Natural killer cell (primary cell): ENCODE measurements at places on chromosomes 16 and 17.

DNA sequence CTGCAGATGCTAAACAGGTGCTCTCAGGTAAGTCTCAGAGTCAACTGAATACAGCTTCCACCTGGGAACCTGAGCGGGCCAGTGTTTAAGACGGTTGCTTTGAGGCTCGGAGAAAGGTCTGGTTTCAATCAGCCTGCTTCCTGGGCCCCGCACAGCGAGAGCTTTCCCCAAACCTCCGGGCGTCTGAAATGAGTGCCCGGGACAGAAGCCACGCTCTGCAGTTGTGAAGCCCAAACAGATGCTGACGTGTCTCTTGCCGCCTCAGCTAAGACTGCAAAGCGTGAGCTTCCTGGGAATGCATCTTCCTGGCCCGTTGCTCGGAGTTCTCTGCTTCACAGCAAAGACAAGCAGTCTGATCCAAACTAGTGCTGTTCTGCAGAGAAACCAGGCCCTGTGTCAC lies 36.7 kb downstream of the PLXDC1 start:
- H3K27ac ChIP-seq = no peak overlapping the region
- H3K27me3 ChIP-seq = no peaks in the 10 kb centered on the region
- H3K4me3 ChIP-seq = no peak overlapping the region
- no peaks in the 10 kb centered on the region for H3K36me3 ChIP-seq

DNA sequence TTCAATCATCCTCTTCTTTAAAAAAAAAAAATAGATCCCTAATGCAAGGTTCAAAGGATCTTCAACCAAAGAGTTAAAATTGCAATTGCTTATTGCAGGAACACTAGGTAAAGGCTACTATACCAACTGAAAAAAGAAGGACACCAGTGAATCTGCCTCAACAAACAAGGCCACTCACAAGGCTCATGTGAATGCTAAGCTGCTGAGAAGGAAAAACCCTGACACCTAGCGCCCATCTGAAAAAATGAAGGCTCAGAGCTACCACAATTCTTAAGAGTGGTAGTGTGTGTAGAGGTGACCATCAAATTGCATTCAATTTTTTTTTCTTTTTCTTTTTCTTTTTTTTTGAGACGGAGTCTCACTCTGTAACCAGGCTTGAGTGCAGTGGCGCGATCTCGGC lies 201.6 kb upstream of the C17orf78 start:
- no peaks in the 10 kb centered on the region for H3K27me3 ChIP-seq
- no peak for DNase-seq
- no peaks in the 10 kb centered on the region for H3K4me1 ChIP-seq
- H3K27ac ChIP-seq = no peak overlapping the region
- peaks cover 7% of the 10 kb centered on the region for H3K36me3 ChIP-seq
- H3K4me3 ChIP-seq = no peak overlapping the region

DNA sequence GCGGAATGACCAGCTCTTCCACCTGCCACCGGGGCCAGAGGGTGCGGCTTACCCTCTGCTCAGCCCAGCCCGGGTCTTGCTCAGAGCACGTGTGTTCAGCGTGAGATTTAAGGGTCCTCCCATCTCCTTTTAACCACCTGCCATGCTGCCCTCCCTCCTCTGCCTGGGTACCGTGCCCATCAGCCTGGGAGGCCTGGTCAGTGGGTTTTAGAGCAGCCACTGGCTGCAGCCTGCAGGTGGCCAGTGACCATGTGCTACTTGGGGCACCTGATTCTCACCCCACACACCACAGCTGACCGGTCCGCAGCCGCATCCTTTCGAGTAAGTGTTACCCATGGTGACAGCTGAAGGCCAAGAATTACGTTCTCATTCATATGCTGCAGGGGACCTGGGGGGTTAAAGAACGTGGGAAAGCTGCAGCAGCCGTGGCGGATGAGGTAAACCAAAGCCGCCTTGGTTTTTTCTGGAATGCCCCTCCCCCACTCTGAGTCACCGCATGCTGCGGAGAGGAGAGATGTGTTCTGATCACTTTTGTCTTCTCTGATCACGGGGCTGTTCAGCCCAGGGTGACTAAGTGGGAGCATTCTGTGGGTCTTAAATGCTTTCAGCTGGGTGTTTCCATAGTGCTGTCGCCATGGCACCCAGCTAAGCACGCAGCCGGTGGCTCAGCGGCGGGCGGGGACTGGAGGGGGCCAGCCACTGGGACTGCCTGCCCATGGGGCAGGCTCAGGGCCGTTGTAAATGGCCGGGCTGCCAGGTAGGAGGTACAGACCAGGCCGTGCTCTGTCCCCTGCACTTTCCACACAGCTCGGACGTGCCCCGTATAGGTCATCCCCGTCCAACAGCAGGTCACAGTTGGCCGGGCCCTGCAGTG lies 59.8 kb downstream of the BAIAP2 start:
- H3K27me3 ChIP-seq = no peaks in the 10 kb centered on the region
- peak overlapping the region; percentile 68 for H3K27ac ChIP-seq
- peaks cover 55% of the 10 kb centered on the region for H3K4me1 ChIP-seq
- DNase-seq = peak; percentile 92
- no peaks in the 10 kb centered on the region for H3K36me3 ChIP-seq

GRCh38 chr17:41655611-41656111 lies 31.3 kb upstream of the KRT17 start:
- H3K36me3 ChIP-seq = no peaks in the 10 kb centered on the region
- no peak overlapping the region for H3K27ac ChIP-seq
- H3K27me3 ChIP-seq = no peaks in the 10 kb centered on the region
- no peak overlapping the region for H3K4me3 ChIP-seq
- DNase-seq = no peak

DNA sequence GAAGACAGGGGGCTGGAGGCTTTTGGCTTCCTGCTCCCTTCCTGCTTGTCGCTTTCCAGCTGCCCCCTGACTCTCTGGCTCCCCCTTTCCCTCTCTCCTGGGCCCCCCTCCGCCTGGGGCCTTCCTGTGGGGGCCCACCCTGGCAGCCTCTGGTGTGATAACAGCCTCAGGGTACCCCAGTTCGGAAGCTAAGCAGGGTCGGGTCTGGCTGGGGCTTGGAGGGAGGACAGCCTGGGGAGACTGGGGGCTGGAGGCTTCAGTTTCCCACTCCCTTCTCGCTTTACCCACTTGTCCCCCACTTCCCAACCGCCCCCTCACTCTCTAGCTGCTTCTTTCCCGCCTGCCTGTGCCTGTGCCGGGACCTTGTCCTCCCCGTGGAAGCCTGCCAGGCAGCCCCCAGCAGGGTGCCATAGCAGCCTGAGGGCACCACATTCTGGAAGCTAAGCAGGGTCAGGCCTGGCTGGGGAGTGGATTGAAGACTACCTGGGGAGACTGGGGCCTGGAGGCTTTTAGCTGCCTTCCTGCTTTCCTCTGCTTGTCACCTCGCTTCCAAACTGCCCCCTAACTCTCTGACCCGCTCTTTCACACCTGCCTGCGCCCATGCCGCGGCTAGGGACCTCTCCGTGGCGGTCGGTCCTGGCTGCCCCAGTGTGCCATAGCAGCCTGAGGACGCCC lies 2275.5 kb downstream of the TP53TG3F start:
- no peaks in the 10 kb centered on the region for H3K4me1 ChIP-seq
- no peak overlapping the region for H3K27ac ChIP-seq
- no peaks in the 10 kb centered on the region for H3K27me3 ChIP-seq

GRCh38 chr17:73309727-73310596 lies 1.8 kb downstream of the CDC42EP4 start:
- H3K27ac ChIP-seq = no peak overlapping the region
- no peaks in the 10 kb centered on the region for H3K36me3 ChIP-seq
- DNase-seq = no peak
- peaks cover 3% of the 10 kb centered on the region for H3K27me3 ChIP-seq

DNA sequence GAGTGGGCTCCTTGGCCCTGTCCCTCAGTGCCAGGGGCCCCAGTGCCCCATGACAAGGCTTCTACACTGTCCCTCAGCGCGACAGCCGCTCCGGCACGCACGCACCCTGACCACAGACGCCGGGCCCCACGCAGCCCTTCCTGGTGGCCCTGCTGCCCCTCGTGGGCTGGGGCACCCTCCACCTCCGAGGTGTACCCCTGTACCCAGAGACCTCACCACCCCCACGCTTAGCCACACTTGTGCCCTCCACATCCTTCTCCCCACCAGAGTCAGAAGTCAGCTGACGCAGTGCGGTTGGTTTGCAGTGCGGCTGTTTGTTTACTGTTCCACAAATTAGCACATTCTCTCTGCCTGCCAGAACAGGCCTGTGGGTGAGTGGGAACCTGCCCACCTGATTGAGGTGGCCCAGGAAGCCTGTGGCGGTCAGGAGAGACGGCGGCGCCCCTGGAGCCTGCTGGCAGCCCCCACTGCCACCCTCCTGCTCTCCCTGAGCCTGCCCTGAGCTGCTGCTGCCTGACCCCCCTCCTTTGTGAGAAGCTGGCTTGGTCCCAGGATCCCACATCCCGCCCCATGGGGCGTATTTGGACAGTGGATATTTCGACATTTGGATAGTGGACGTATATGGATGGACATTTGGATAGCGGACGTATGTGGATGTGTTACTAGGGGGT lies 38.0 kb upstream of the CDH15 start:
- H3K27me3 ChIP-seq = no peaks in the 10 kb centered on the region
- DNase-seq = no peak
- H3K4me1 ChIP-seq = peaks cover 14% of the 10 kb centered on the region
- H3K27ac ChIP-seq = no peak overlapping the region
- H3K4me3 ChIP-seq = no peak overlapping the region

DNA sequence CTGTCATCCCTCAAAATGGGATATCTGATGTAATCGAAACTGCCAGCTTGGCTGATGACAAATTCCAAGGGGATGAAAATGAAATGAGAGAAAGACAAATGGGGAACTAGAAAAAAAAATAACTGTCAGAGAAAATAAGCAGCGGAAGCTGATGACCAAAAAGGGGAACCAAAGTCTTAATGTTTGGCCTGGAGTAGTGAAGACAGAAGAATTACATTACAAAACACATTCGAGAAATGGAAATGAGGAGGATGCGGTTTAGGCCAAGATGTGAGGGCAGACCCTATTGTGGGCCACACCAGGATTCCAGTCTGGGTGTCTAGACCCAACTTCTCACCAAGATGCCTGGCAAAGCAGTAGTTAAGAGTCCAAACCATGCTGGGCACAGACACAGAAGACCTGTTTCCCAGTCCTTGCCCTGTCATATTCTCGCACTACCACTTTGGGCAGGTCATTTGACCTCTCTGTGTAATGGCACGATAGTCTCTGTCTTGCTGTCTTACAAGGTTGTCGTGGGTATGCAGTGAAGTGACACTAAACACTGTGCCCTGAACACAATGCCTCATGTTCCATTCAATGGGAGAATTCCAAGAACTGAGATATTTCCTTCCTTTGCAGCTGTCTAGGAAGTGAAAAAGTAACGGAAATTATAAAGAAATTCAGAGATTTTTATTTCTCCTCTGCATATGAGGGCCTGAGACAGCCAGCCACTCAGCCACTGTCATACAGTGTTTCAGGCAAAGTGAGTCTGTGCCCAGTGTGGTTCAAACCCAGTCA lies 12.3 kb upstream of the CCL2 start:
- H3K4me1 ChIP-seq = peaks cover 9% of the 10 kb centered on the region
- H3K36me3 ChIP-seq = no peaks in the 10 kb centered on the region
- no peak for DNase-seq
- no peak overlapping the region for H3K4me3 ChIP-seq
- H3K27me3 ChIP-seq = no peaks in the 10 kb centered on the region
- H3K27ac ChIP-seq = no peak overlapping the region

- H3K36me3 ChIP-seq = peaks cover 10% of the 10 kb centered on the region
- H3K27ac ChIP-seq = peak overlapping the region; percentile 35
- no peak overlapping the region for H3K4me3 ChIP-seq
Observed at GRCh38 chr16:23518435-23518891, 8.2 kb upstream of the GGA2 start.

DNA sequence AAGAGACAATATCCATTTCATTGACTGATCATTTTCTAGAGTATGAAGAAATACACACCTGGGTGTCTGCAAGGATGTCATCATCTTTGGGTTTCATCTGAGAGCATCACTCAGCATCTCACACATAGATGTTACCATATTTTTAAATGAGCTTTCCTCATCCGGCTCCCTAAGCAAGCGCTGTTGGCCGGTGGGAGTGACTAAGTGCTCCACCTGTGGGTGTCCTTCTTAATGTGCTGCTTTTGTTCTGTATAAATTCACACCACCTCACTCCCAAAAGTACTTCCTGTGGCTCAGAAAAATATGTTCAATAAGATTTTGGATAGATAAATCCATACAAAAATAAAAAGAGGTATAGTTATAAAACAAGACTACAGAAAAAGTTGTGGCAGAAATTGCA lies 7.4 kb downstream of the SSTR2 start:
- no peak for DNase-seq
- no peak overlapping the region for H3K4me3 ChIP-seq
- peaks cover 3% of the 10 kb centered on the region for H3K27me3 ChIP-seq

DNA sequence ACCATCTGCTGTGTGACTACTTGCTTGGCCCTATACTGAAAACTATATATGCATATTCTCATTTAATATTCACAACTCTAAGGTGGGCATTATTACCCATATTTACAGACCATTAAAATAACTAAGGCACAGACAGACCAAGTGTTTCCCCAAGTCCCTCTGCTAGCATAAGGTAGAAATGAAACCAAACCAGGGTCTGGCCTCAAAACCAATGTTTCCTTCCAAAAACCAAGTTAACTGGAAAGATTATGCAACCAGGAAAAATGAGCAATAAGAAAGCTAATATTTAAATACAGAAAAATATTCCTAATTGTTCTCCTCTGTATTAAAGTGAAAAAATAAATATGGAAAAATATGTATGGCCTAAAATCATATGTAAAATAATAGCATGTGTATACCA lies 50.1 kb downstream of the XPO6 start:
- no peak overlapping the region for H3K27ac ChIP-seq
- peaks cover 21% of the 10 kb centered on the region for H3K4me1 ChIP-seq
- DNase-seq = no peak

DNA sequence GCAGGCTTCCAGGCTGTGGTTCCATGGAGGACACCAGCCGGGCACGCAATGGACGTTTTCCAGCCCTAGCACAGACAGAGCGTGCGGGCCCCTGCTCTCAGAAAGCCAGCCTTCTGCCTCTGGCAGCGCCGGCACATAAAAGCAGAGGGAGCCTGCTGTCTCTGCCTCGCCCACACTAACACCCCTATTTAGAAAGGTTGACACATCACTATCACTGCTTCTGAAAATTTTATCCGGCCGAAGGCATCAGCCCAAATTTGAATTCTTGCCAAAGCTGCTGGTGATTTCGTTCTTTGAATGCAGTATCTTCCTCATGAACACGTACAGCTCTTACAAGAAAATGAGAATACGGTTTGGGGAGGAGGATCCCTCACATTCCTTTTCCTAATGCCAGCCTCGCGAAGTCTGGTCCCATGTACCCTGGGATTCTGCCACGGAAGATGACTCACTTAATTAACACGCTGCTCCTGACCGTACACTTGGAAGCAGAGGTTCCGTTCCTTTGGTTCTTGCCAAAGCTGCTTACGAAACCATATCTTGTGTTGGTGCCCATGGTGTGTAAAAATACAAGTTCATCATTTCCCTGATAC lies 1.3 kb upstream of the RAB11FIP3 start:
- peaks cover 24% of the 10 kb centered on the region for H3K4me1 ChIP-seq
- H3K27me3 ChIP-seq = no peaks in the 10 kb centered on the region
- no peak overlapping the region for H3K27ac ChIP-seq
- no peak for DNase-seq
